ENCODE measurements at places on chromosomes 11 and 22.

DNA sequence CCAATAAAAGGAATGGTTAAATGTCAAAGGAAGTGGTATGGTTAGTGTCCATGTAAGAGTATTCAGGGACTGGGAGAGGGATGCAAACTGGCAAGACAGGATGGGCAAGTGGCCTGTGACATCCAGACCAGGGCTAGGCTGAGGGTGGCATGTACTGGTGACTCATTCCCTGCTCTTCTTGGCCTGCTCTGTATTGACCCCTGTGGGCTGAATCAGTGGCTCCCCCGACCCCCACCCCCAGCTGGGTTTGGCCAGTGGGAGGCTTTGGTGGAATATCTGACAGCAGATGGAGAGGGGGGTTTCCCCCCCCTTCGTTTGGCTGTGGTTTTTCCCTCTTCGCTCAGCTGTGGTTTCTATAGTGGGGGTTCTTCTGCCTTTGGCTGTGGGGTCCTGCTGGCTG is 87.7 kb downstream of the CSNK2A3 start:
- DNase-seq, result no peak

DNA sequence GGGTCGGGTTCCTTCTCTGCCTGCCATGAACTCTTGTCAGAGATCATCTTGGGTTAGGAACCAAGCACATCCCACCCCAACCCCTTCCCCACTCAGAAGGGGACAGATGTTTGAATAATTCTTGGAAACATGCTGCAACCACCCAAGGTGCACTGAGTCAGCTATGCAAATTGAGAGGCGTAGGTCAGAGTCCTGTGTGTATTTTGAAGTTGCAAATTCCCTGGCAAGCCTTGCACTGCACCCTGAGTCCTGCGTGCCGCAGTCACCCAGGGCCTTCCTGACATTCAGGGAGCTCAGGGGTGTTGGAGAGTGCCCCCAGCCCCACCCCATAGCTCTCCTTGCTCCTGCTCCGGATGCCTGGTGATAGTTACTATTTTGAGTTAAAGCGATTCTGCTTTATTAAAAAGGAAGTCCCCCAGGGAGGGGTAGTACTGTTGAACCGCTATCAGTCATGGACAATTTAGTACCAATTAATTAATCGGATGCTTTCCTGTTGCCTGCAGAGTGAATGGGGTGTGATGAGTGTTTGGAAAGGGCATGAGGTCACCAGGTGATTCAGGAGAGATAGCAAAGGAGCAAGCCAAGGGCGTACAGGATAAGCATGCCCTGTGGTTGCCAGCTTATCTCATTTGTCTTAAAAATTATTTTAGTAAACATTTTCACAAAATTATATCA is 123.7 kb downstream of the GRIK4 start:
- DNase-seq, result no peak

DNA sequence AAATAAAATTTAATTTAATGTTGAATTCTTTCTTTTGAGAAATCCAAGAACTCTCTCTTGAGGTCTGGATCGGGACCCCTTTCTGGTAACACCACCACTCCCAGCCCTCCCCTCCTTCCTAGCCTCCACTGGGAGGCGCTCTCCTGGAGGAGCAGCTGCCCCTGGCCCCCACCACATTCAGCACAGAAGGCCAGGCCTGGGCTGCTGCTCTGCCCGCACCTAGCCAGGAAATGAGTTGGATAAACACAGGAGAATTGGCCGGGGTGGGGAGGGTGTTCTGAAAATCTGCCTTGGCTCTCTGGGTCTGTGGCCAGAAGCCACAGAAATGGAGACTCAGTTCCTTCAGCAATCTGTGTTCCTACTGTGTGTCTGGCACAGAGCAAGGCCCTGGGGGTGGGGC is 31.2 kb downstream of the C22orf42 start:
- no peak for DNase-seq

DNA sequence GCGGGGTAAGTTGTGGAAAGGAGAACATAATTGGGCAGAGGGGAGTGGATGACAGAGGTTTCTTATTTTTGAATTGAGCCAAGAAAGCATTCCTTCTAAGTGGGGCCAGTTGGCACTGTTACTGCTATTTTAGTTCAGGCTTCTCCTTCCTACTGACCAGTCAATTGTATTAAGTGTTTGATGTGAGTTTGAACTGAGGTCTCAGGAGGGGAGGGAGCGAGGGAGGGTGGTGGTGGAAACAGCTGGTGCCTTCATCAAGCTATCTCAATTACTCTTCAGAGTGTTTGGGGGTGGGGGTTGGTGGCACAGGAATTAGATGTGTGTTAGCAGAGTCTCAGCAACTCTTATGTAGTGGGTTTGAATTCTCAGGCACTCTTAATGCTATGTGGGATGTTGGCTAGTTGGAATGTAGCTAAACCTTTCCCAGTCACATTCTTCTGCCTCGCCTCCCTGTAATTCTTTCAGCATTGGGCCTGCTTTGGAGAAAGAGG is 14.5 kb downstream of the CTNND1 start:
- DNase-seq, result no peak

DNA sequence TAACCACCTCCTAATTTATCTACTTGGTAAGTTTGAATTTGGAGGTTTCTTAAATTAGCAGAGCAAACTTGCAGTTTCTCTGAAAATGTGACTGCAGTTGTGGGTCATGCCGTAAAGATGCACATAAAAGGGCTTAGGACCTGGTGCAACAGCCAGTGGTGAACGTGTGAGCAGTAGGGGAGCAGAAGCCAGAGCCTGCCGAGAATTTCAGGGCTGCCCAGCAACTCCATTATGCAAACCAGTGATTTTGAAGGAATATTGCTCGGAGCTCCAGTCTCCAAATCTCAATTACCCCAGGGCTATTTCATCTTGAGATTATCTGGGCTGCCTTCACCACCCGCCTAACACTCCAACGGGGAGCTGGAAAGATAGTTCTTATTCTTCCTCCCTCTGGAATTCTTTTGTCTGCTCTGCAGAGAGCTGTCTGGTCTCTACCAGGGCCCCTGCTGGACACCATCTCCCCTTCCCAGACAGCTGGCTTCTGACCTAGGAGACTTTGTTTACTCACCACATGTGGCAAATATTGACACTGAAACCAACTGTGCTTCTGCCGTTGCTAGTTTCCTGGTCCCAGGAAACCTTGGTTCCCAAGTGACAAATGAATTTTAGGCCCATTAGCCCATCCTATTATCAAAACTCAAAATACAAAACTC is 93.9 kb downstream of the DSCAML1 start:
- DNase-seq, result no peak

DNA sequence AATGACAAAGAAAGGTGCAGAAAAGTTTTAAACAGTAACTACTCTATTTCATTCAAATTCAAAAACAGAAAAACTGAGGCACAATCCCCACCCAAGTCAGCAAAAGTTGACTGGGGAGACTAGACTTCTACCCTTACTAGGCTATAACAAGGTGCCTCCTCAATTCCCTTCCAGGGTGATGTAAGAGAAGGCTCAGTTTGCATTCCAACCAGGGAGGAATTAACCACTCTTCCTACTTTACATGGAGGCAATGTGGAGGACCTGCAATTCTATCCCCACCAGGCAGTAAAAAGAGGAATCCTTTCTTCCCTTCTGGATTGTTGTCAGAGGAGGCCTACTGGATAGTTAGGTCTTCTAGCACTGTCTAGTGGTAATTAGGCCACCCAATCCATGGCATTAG is 26.1 kb downstream of the TYR start:
- DNase-seq, result no peak

DNA sequence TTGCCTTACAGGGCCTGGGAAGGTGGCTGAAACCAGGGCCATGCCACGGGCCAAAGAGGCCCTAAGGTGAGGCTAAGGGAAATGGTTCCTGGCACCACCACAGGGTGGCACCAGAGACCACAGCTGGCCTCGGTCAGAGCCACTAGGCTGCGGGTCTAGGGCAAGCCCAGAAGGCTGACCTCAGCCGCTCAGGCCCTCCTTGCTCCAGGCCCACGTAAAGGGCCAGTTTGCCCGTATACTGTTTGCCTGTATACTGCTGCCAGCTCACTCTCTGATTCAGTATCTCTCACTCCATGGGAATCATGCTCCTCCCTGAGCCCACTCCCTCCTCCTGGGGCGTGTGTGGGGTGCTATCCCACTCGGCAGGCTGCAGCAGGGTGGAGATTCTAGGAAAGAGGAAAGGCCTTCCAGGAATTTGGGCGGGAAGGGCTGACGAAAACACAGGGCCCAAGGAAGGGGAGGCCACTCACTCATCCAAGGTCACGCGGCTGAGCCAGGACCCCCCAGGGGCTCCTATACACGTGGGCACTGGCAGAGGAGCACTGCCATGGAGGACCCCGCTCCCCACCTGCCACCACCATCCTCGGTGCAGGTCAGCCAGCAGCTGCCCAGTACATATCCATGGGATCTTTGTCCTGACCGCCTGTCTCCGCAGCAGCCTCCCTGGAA is 62.4 kb downstream of the NECTIN1 start:
- peak; percentile 74 for DNase-seq

DNA sequence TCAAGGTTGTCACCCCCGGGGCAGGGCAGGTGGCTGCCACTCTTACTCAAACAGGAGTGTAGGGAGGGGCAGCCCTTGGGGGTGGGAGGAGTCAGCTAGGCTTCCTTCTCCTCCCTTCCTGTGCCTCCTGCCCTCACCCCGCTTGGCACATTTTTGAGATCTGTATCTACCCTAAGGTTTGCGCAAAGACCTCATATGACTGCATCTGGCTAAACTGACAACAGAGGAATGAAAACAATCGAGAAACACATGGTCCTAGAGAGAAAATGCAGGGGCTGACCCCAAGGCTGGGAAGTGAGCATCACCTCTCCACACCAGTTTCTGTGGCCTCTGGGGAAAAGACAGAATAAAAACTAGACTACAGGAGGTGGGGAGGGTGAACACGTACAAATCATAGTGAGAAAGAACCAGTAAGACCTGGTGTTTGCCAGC is 28.1 kb downstream of the IGSF9B start:
- peak; percentile 90 for DNase-seq

- peak; percentile 49 for DNase-seq
Measured at GRCh38 chr11:79100093-79100910, 340.5 kb downstream of the TENM4 start.

- no peak for DNase-seq
Measured at GRCh38 chr22:23835484-23836144, 3.2 kb downstream of the DERL3 start.

- no peak for DNase-seq
Measured at GRCh38 chr11:59730896-59731565, 17.4 kb upstream of the OR10V1 start.

DNA sequence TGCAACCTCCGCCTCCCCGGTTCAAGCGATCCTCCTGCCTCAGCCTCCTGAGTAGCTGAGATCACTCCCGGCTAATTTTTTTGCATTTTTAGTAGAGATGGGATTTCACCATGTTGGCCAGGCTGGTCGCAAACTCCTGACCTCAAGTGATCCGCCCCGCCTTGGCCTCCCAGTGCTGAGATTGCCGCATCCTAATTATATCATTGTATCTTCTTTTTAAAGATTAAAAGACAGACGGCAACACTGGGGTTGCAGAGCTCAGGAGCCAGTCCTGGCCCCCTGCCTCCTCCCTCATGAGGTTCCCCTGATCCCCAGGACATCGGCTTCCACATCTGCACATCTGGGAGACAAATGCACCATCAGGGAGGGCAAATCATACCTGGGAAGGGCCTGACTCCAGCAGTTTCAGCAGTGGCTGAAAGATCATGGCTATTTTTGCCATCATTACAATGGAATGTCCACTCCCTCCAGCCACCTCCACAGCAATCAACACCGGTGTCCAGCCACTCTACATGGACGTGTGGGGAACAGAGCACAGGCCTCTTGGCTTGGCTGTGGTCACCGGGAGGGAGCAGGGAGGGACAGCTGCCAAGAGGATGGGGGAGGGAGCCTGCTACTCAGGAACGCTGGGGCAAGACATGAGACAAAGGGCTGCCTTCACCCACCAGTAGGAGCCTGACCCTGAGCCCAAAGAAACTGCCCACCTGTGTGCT is 9.2 kb upstream of the CELSR1 start:
- DNase-seq, result no peak

DNA sequence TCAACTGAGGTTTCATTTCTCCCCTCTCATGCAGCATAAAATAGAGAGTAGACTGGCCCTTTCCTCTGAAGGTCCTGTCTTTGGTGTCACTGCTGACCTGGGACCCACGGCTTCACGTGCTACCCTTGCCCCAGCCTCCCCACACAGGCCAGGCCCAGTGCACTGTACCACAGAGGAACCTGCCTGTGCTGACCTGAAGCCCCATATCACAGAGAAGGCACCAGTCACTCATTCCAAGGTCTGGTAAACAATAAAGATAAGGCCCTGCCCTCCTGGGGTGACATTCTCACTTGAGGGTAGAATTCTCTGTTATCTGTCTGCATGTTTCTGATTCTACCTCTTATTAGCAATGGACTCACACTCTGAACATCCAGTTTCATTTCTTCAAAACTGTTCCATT is 51.3 kb downstream of the RPL27A start:
- no peak for DNase-seq

DNA sequence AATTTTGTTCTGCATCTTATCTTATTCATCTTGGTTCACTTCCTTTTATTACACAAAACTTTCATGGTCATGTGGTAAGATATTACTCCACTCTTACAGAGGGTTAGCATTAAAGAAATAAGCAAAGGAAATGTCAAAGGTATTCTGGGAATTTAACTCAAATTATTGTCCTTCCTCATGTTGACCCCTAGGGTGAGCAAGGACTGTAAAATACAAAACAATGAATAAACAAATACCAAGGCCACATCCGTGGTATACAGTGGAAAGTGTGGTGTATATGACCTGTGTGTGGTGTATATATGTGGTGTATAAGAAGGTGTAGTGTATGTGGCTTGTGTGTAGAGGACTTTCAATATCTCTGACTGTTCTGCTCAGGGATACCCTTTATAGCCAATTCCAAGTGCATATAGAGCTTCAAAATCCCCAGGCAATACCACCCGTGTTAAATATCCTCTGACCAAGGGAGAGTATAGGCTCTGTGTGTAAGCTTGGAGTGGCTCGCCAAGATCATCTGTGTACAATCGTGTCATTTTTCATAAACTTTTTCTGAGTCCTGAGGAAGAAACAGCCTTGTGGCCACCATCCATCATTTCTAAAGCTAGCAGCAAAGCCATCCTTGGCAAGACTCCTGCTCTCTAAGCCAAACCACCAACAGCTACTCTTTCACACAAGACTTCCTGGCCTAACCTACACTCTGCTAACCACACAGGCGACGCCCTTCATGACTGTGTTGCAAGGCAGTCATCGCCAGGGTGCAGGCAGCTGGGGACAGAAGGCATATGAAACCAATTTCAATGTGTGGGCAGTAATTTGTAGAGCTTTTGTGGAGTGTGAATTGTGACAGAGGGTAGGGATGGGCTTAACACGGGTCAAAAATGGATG is 548.0 kb downstream of the ETS1 start:
- DNase-seq, result peak; percentile 90

GRCh38 chr22:16774911-16775500 is 50.2 kb downstream of the XKR3 start:
- no peak for DNase-seq

DNA sequence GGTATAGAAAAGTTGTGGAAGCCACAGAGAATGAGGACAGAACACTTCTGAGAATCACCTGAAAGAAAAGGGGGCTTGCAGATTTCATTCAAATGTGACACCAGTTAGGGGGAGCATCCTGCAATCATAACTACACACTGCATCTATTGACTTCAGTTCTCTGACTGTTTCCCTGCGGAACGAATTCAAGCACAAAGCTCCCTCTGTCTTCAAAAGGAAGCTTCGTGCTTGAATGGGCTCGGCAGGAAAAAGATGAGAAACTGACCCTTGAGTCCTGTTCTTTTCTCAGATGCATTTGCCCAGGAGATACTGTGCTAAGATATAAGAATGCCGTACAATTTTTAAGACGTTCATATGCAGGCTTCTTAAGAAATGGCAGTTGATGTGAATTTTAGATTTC is 2000.4 kb upstream of the RAG2 start:
- DNase-seq, result no peak

- DNase-seq, result no peak
Measured at GRCh38 chr11:33315822-33316221, 58.6 kb downstream of the HIPK3 start.

- peak; percentile 54 for DNase-seq
Measured at GRCh38 chr22:26674211-26675190, 17.1 kb downstream of the MIAT start.
